ENCODE measurements at places on chromosomes 11 and 22.

DNA sequence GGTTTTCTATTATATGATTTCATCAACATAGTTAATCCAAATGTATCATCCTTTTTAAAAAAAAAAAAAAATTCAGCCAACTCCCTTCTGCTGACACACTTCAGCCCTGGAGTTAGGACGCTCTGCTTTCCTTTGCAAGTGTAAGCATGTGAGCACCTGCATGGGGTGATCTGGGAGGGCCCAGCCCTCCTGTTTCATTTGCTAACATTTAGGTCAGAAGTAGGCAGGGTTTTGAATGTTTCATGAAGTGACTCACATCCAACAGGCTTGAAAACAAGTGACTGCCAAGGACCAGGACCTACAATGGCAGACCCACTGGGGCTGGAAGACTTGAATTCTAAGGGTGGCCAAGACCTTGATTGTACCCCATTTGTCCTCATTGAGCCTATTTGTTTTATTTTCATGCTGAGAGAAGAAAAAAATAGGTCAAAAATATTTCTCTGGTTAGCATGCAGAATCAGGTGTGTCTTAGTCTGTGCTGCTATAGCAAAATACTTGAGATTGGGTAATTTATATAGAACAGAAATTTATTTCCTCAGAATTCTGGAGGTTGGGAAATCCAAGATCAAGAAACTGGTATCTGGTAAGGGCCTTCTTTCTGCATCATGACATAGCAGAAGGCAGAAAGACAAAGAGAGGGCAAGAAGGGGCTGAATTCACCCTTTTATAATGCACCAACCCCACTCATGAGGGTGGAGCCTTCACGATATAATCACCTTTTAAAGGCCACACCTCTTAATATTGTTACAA is 137.6 kb downstream of the CD44 start:
- DNase-seq, result no peak
- H3K27ac ChIP-seq, result peak overlapping the region; percentile 27
- H3K36me3 ChIP-seq, result no peaks in the 10 kb centered on the region
- peaks cover 13% of the 10 kb centered on the region for H3K4me1 ChIP-seq

GRCh38 chr11:92130421-92130831 is 94.2 kb upstream of the FAT3 start:
- no peak for DNase-seq
- no peaks in the 10 kb centered on the region for H3K36me3 ChIP-seq
- H3K4me1 ChIP-seq, result no peaks in the 10 kb centered on the region
- H3K27me3 ChIP-seq, result no peaks in the 10 kb centered on the region

- no peaks in the 10 kb centered on the region for H3K27me3 ChIP-seq
- H3K36me3 ChIP-seq, result no peaks in the 10 kb centered on the region
- no peak overlapping the region for H3K27ac ChIP-seq
- H3K4me3 ChIP-seq, result no peak overlapping the region
These were observed 56.7 kb upstream of the CRTAM start for GRCh38 chr11:122781378-122782195.

DNA sequence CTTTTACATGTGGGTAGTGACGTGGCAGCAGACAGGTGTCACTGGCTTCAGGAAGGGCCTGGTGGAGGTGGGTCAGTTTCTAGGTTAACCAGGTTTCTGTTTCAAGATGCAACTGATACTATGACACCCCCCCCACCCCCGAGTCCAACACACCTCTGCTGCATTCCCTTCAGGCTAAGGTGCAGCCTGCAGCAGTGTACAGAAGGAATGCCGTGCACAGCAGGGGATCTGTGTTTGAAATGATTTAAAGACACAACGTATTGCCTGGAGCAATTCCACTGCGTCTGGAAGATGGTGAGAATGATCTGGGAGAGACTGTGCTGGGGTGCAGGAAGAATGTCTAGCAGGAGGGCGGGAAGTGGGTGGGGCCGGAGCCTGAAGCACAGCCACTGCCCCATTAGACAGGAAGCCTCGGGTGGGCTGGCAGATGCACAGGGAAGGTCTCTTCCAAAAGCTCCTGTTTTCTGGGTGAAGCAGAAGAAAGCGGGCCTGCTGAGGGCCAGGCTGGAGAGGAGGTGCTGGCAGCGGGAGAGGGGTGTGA is 11.9 kb upstream of the TESMIN start:
- no peaks in the 10 kb centered on the region for H3K4me1 ChIP-seq
- no peaks in the 10 kb centered on the region for H3K27me3 ChIP-seq
- no peak overlapping the region for H3K27ac ChIP-seq
- DNase-seq, result no peak

GRCh38 chr22:50278956-50279619 is 8.9 kb upstream of the MAPK11 start:
- H3K4me3 ChIP-seq, result no peak overlapping the region
- H3K4me1 ChIP-seq, result no peaks in the 10 kb centered on the region
- peaks cover 78% of the 10 kb centered on the region for H3K36me3 ChIP-seq
- H3K27ac ChIP-seq, result no peak overlapping the region

GRCh38 chr11:75525433-75526191 is at the start of gene GDPD5:
GDPD5 (minus strand) TSS chr11:75525941; CDS start chr11:75477735, 48,206 bp downstream.
- H3K27ac ChIP-seq, result peak within 1 kb of the TSS; percentile 34
- H3K4me3 ChIP-seq, result peak within 1 kb of the TSS; percentile 85
- DNase-seq, result peak; percentile 43
- no peaks in the 10 kb centered on the region for H3K36me3 ChIP-seq
- H3K4me1 ChIP-seq, result peaks cover 3% of the 10 kb centered on the region

DNA sequence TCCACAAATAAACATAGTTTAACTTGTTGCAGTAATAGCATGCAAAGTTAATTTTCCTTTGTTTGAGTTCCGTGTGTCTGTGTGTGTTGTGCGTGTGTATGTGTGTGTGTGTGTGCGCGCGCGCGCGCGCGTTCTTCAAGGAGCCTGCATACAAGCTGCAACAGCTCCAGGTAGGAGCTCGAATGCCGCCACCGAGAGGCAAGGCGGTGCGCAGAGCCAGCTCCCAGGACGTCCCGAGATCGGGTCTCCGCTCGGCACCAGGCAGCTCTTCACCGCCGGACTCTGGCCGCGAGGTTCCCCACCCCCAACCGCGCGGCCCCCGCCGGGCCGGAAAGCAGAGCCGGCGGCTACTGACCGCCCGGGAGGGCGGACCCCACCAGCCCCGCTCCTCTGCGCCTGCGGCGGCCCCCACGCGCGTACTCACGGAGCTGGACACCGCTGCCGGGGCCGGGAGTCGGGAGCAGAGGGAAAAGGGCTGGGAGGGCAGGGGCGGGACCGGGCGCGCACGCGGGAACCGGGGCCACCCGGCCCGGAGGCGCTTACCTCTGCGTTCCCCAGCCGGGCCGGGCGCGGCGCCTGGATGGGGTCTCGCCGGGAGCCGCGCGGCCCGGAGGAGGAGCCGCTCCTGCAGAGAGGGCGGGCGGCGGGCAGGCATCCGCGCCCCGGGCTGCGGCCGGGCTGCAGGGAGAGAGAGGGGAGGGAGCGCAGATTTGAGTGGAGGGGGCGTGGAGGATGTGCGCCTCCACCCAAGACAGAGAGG is 40.4 kb upstream of the AKIP1 start:
- no peaks in the 10 kb centered on the region for H3K27me3 ChIP-seq
- H3K4me3 ChIP-seq, result peak overlapping the region; percentile 76
- no peak for DNase-seq
- H3K4me1 ChIP-seq, result peaks cover 3% of the 10 kb centered on the region
- peak overlapping the region; percentile 14 for H3K27ac ChIP-seq

DNA sequence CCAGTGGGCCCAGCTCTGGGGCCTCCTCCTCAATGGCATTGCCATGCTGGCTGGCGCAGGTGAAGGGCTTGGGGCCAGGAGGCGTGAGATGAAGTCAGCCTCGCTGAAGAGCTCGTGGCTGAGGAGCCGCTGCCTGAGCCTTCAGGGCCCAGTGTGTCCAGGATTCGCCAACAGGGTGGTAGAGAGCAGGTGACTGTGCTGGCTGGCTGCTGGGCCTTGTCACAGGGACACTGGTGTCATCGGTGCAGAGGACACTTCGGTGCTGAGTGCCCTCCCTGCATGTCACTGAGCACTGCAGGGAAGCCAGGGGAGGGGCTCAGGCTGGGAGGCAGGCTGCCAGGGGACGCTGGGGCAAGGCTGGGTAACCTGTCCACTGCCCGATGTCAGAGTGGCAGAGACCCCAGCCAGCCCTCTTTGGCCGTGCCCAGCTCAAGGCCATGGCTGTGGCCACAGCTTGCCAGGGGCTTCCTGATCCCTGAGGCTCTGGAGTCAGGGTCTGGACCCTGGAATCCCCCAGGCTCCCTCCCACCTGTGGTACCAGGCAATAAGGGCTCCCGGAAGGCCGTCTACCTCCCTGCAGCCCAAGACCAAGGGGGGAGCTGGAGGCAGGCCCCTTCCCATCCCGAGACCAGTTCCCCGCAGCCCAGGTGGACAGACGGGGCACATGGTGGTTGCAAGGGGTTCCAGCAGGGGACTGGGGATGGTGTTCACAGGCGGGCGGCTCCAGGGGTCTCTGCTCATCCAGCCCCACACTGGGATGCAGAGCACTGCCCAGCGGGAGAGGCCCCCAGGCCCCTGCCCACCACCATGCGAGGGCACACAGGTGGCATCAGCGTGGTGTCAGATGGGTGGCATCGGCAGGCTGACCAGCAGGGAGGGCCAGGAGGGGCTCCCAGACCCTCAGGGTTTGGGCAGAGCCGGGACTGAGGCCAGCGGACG is 63.9 kb downstream of the ARFGAP3 start:
- DNase-seq, result no peak
- H3K27me3 ChIP-seq, result no peaks in the 10 kb centered on the region
- no peak overlapping the region for H3K4me3 ChIP-seq

- H3K27ac ChIP-seq, result no peak overlapping the region
- H3K4me1 ChIP-seq, result no peaks in the 10 kb centered on the region
- no peaks in the 10 kb centered on the region for H3K36me3 ChIP-seq
- DNase-seq, result no peak
- no peak overlapping the region for H3K4me3 ChIP-seq
These were observed 9.5 kb downstream of the MFNG start for GRCh38 chr22:37476389-37477329.

- H3K36me3 ChIP-seq, result no peaks in the 10 kb centered on the region
- DNase-seq, result no peak
- no peaks in the 10 kb centered on the region for H3K4me1 ChIP-seq
- no peaks in the 10 kb centered on the region for H3K27me3 ChIP-seq
These were observed 65.7 kb upstream of the DDI1 start for GRCh38 chr11:103970701-103971249.

DNA sequence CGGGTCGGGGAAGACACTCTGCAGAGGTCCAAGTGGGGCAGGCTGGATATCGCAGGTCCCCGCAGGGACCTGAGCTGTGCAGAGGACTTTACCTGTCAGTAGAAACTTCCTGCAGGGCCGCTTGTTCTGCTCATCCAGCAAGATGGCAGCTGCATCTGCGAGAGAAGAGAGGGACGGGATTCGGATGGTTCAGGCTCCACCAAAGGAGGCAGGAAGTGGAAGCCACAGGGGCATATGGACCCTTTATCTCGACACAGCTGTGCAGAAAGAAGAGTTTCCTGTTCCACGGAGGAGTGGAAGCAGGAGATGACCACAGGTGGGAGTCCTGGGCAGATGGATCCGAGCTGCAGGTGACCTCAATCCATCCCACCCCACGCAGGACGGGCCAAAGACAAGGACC is 22.5 kb downstream of the CABP7 start:
- DNase-seq, result no peak
- peaks cover 15% of the 10 kb centered on the region for H3K36me3 ChIP-seq
- no peaks in the 10 kb centered on the region for H3K4me1 ChIP-seq
- no peak overlapping the region for H3K27ac ChIP-seq
- H3K27me3 ChIP-seq, result no peaks in the 10 kb centered on the region

DNA sequence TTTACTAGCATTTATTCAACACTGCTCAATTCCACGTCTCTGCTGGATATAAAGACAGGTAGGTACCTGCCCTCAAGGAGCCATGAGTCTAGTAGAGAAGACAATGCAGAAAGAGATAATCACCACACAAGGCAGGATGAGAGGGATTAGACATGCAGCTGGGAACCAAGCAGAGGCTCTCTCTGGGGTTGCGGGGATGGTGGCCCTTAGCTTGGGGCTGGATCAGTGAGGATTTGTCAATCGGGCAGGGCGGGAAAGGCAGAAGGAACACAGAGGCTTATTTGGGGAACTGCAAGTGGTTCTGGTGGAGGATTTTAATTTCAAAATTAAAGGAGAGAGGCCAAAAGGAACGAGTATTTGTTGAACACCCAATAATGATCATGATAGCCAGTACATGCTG is 8.5 kb upstream of the DMC1 start:
- H3K27me3 ChIP-seq, result no peaks in the 10 kb centered on the region
- no peak overlapping the region for H3K4me3 ChIP-seq
- no peaks in the 10 kb centered on the region for H3K36me3 ChIP-seq

- no peak overlapping the region for H3K27ac ChIP-seq
- no peaks in the 10 kb centered on the region for H3K27me3 ChIP-seq
- no peaks in the 10 kb centered on the region for H3K4me1 ChIP-seq
- DNase-seq, result no peak
- H3K4me3 ChIP-seq, result no peak overlapping the region
These were observed 39.9 kb upstream of the LIPT2 start for GRCh38 chr11:74533421-74533820.

DNA sequence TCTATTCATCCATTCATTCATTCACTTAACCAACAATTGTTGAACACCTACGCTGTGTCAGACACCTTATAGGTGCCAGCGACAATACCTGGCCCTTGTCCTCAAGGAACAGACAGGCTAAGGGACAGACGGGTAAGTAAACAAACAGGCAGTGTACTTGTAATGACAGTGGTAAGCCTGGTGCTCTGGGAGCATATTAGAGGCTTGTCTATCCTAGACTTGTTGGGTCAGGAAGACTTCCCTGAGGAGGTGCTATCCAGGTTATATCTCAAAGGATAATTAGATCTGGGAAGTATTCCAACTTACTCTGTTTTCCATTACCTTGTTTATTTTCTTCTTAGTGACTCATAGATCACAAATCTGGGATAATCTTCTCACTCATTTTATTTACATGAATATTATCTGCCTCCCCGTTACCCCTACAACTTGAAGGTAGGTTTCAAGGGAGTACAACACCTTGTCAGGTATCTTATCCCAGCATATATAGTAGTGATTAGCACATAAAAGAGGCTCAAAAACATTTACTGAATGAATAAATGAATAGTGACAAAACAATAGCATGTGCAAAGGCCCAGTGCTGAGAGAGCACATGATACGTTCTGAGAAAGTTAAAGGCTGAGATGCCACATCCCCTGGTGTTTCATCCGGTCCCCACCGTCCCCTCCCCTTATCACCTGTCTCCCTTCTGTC is 75.3 kb upstream of the NCAM1 start:
- H3K27me3 ChIP-seq, result no peaks in the 10 kb centered on the region
- no peak for DNase-seq
- H3K4me3 ChIP-seq, result no peak overlapping the region
- H3K4me1 ChIP-seq, result peaks cover 36% of the 10 kb centered on the region
- H3K36me3 ChIP-seq, result no peaks in the 10 kb centered on the region
- H3K27ac ChIP-seq, result no peak overlapping the region

DNA sequence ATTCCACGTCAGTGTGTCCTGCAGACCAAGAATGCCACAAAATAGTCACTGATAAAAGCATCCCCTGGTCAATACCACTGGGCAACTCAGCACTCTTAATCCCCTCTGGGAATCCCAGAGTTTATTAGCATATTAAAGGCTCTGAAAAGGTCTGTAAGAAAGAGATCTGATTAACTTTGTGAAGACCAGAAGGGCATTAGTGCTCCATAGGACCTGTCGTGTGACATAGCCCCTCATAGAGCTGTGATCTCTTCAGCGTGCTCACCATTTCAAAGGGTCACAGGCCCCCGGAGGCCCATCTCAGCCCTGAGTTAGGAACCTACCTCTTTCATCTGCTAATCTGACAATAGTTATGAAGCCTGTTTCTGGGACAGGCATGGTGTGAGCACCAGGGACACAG is 299.2 kb downstream of the MN1 start:
- H3K27me3 ChIP-seq, result no peaks in the 10 kb centered on the region
- H3K4me1 ChIP-seq, result peaks cover 15% of the 10 kb centered on the region
- no peak for DNase-seq
- no peak overlapping the region for H3K27ac ChIP-seq
- no peaks in the 10 kb centered on the region for H3K36me3 ChIP-seq

Measured in thoracic aorta (tissue), 2 donors.